ENCODE measurements at places on chromosomes 1 and 21. TPM values are rescaled to one million over a fixed set of nuclear protein-coding genes. Genes with fewer than 3 reads are reported as not detected.

GRCh38 chr1:107529511-107530149 lies 388.8 kb downstream of the NTNG1 start:
- H3K27ac ChIP-seq: no peak overlapping the region
- no peak overlapping the region for H3K4me3 ChIP-seq
- no peaks in the 10 kb centered on the region for H3K4me1 ChIP-seq

Gene VPS45
- 70.9 TPM for total RNA-seq

DNA sequence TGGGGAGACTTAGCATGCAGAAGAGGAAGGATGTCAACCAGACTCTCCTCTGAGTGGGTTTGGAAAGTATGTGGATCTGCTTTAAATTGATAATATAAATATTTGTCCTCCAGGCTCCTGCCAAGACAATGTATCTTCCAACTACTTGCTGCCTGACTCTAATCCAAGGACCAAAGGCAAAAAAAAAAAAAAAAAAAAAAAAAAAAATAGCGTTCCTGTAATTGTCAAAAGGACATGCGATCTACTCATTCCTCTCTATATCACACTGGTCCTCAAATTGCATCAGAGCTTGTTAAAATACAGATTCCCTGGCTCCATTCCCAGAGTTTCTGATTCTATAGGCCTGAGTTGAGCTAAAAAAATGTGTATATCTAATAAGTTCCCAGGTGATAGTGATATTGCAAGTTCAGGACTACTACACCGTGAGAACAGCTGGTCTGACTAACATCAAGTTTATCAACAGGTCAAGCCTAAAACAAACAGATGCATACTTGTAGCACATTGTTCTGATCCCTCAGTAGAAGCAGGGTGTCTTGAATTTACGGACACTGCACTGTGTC lies 141.3 kb downstream of the TNR start:
- no peak for DNase-seq
- no peaks in the 10 kb centered on the region for H3K4me1 ChIP-seq
- no peak overlapping the region for H3K27ac ChIP-seq
- H3K4me3 ChIP-seq: no peak overlapping the region

Gene HCRTR1
- total RNA-seq: not detected

GRCh38 chr1:1272341-1273208 lies 1.1 kb downstream of the UBE2J2 start:
- no peaks in the 10 kb centered on the region for H3K27me3 ChIP-seq
- no peaks in the 10 kb centered on the region for H3K36me3 ChIP-seq
- H3K4me1 ChIP-seq: peaks cover 12% of the 10 kb centered on the region
- peak overlapping the region; percentile 94 for H3K4me3 ChIP-seq

Gene RIMKLA
- 1.6 TPM for total RNA-seq

DNA sequence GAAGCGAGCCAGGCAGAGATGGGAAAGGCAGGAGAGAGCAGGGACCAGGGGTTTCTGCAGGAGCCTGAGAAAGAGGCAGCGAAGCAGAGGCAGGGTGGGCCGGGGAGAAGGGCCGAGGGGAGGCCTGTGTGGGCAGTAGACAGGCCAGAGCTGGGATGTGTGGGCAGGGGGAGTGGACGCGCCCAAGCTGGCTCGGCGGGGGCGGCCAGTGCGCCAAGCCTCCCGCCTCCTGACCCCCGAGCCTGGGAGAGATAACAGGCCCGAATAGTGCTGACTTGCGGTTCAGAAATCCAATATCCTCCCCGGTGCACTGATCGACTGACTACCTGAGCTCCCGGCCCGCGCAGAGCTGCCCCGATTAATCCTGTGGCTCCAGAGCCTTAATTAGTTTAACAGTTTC lies 41.9 kb downstream of the AHDC1 start:
- DNase-seq: peak; percentile 61
- peak overlapping the region; percentile 2 for H3K4me3 ChIP-seq
- peaks cover 60% of the 10 kb centered on the region for H3K4me1 ChIP-seq
- H3K27me3 ChIP-seq: no peaks in the 10 kb centered on the region

Gene AQP10
- total RNA-seq: not detected

DNA sequence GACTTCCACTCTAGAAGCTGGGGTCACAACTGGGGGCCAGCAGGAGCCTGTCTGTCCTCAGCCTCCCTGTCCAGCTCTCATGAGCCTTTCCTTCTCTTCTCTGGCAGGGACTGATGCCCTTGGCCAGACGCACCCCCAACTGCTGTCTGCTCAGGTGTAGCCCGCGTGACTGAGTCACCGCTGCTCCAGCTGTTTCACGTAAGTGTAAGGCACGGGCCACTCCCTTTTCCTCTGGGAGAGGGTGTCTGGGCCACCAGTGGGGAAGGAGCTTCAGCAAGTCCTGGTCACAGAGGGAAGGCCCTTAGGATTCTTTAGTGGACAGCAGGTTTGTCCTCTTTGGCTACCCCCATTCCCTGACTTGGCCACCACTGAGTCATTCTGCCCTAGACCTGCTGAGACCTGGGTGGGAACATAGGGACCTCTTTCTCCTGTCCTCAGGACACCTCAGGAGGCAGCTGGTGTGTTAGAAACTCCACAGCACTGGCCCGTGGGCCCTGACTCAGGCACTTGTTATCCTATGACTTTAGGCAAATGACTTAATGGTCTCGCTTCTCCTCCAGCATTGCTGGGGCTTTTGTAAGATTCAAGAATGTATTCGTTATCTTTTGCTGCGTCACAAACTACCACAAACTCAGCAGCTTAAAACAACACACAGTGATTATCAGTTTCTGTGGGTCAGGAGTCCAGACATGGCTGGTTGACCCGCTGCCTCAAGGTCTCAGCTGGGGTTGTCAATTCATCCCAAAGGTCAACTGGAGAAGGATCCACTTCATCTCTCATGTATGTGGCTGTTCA lies 64.8 kb downstream of the FAM163A start:
- H3K4me3 ChIP-seq: no peak overlapping the region
- DNase-seq: no peak
- no peaks in the 10 kb centered on the region for H3K4me1 ChIP-seq
- no peaks in the 10 kb centered on the region for H3K36me3 ChIP-seq
- H3K27ac ChIP-seq: no peak overlapping the region
- H3K27me3 ChIP-seq: no peaks in the 10 kb centered on the region

DNA sequence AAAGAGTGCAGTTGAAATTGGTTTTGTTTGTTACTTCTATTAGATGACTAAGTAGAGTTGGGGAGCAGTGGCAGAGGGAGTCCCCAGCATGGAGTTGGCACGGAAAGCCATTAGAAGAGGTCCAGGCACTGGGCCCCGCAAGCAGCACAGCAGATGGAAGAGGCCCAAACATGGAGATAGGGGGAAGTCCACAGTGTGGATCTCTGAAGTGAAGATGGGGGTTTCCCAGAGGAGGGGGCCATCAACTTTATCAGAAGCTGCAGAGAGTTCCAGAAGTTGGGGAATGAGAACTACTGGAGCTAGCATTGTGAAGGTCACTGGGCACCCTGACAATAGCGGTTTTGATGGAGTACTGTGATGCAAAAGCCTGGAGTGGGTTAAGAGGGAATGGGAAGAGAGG lies 30.6 kb downstream of the PAFAH2 start:
- no peaks in the 10 kb centered on the region for H3K4me1 ChIP-seq
- no peak for DNase-seq
- no peak overlapping the region for H3K27ac ChIP-seq
- H3K27me3 ChIP-seq: no peaks in the 10 kb centered on the region
- H3K4me3 ChIP-seq: no peak overlapping the region

Gene FMN2
- total RNA-seq: 1.0 TPM

DNA sequence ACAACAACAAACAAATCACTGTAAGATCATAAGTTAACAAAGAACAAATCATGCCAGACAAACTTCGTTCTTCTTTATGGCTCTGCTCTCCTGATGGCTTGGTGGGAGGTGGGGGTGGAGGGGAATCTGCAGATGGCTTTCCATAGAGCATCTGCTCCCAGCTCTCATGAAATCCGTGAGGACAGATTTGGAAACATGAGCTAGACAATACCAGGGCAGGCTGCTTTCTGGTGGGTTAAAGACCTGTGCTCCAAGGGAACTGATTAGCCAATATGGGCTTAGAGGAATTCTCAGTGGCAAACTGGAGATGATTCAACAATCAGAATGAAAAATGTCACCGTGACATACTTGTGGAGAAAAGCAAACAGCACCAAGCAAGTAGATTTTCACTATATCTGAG lies 69.4 kb upstream of the TLR5 start:
- H3K4me1 ChIP-seq: no peaks in the 10 kb centered on the region
- DNase-seq: no peak
- H3K4me3 ChIP-seq: no peak overlapping the region
- no peaks in the 10 kb centered on the region for H3K36me3 ChIP-seq
- no peaks in the 10 kb centered on the region for H3K27me3 ChIP-seq
- H3K27ac ChIP-seq: no peak overlapping the region

DNA sequence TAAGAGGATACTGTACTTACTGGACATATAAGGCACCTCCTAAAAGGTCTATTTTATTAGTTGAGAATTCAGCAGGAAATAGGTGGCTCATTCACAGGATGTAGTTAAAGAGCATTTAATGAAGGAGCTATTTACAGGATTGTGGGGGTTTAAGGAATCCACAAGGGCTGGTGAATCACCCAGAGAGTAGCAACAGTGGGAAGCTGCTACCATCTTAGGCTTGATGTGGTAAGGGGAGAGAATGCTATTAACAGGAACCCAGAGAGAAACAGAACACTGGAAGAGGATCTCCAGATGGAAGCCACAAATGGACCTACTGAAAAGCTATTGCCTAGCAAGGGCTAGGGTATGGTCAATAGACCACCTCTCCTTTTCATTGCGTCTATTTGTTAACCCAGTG lies 52.0 kb upstream of the COL11A1 start:
- no peaks in the 10 kb centered on the region for H3K36me3 ChIP-seq
- no peaks in the 10 kb centered on the region for H3K27me3 ChIP-seq

Gene PLA2G5
- 3.1 TPM for total RNA-seq

DNA sequence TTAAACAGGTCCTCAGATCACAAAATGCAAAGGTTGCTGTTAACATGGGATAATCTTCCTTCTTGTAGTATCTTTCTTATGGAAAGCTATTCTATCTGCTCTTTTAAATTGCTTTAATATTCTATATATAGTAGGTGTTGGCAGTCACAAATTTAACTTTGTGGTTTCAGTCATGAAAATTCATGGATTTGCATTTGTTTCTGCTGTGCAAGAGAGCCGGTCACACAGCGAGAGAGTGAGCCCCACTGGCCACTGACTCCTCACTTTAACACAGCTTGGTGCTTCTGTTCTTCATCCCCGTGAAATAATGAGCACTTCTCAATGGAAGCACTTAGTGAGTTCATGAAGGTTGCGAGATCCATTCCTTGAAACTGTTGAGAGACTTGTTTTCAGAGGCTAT lies 18.1 kb upstream of the BMP8A start:
- H3K4me3 ChIP-seq: no peak overlapping the region
- no peak for DNase-seq
- no peaks in the 10 kb centered on the region for H3K4me1 ChIP-seq

DNA sequence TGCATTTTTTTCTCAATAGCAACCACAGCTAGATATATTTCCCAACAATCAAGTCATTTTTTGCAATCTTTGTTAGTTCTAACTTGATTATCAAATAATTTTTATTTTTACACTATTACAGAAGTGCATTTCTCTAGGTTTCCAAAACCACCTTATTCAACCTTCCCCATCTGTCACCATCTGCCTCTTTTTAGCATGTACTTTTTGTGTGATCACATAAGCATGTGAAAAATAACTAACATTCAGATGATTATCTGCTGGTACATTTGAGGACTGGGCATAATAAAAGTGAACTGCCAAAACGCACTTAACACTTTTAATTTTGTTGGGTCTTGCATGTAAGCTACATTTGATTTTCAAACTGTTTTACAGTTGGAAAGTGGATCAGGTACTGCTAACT lies 291.5 kb downstream of the AKT3 start:
- no peak for DNase-seq
- H3K4me3 ChIP-seq: no peak overlapping the region
- no peaks in the 10 kb centered on the region for H3K4me1 ChIP-seq
- no peak overlapping the region for H3K27ac ChIP-seq
- H3K27me3 ChIP-seq: no peaks in the 10 kb centered on the region
- H3K36me3 ChIP-seq: no peaks in the 10 kb centered on the region

- no peaks in the 10 kb centered on the region for H3K4me1 ChIP-seq
- H3K27ac ChIP-seq: no peak overlapping the region
- H3K36me3 ChIP-seq: no peaks in the 10 kb centered on the region
- DNase-seq: no peak
- no peak overlapping the region for H3K4me3 ChIP-seq
Measured at GRCh38 chr1:179120736-179121135, 38.9 kb downstream of the TOR3A start.

GRCh38 chr21:31352836-31353235 lies 8.8 kb upstream of the TIAM1 start:
- DNase-seq: no peak
- no peaks in the 10 kb centered on the region for H3K27me3 ChIP-seq
- no peak overlapping the region for H3K27ac ChIP-seq
- no peaks in the 10 kb centered on the region for H3K36me3 ChIP-seq
- no peak overlapping the region for H3K4me3 ChIP-seq

Gene PAQR6
- not detected for total RNA-seq

Data from uterus (tissue), 4 donors.